ENCODE measurements at places on chromosomes 4 and X. TPM values are rescaled to one million over a fixed set of nuclear protein-coding genes. Genes with fewer than 3 reads are reported as not detected.
A peak's percentile ranks its signal among the peaks of the same experiment; 100 is the strongest.

- peaks cover 17% of the 10 kb centered on the region for H3K36me3 ChIP-seq
- no peaks in the 10 kb centered on the region for H3K27me3 ChIP-seq
- peak overlapping the region; percentile 58 for H3K27ac ChIP-seq
- no peak overlapping the region for H3K4me3 ChIP-seq
- DNase-seq: no peak
These were observed 164.7 kb downstream of the DCLK2 start for GRCh38 chr4:150242820-150243458.

DNA sequence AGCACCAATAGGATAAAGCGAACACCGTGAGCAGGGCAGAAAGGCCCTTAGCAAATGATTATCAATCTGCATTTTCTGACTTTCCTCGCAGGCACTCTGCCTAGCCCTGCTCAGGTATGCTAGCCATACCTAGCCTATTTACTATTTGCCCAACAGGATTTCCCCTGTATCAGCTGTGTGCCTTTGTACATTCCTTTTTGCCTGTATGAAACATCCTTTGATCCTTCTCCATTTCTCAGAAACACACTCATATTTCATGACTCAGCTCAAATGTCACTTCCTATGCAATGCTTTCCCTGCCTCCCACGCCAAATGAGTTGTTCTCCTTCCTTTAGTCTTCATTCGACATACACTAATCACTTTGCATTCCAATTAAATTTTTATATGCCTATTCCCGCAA is 37.2 kb downstream of the PCDH7 start:
- no peaks in the 10 kb centered on the region for H3K36me3 ChIP-seq
- no peaks in the 10 kb centered on the region for H3K27me3 ChIP-seq
- DNase-seq: no peak
- peaks cover 5% of the 10 kb centered on the region for H3K4me1 ChIP-seq

DNA sequence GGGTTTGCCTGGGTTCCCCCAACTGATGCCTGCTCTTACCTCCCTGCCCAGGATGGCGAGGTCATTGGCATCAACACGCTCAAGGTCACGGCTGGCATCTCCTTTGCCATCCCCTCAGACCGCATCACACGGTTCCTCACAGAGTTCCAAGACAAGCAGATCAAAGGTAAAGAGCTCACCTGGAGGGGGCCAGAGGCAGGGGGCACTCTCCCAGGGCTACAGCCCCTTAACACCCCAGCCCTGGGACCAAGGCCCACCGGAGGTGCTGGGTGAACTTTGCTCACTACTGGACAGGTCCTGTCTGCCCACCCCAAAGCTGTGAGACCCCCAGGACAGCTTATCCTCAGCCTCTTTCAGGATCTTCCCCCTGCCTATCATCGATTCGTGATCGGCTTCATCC is 24.5 kb downstream of the HTRA3 start:
- H3K36me3 ChIP-seq: no peaks in the 10 kb centered on the region
- no peak overlapping the region for H3K27ac ChIP-seq
- H3K4me1 ChIP-seq: no peaks in the 10 kb centered on the region
- H3K4me3 ChIP-seq: no peak overlapping the region
- H3K27me3 ChIP-seq: peaks cover 1% of the 10 kb centered on the region

DNA sequence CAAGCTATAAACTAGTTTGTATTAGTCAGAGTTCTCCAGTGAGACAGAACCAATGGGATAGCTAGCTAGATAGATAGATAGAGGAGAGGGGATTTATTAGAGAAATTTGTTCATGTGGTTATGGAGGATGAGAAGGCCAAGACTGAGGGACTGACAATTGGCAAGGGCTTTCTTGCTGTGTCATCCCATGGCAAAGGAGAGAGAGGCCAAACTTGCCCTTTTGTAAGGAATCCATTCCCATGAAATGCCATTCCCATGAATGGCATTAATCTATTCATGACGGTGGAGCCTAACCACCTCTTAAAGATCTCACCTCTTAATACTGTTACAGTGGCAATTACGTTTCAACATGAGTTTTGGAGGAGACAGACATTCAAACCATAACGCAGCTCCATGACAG is 58.1 kb downstream of the LINC00632 start:
- peaks cover 6% of the 10 kb centered on the region for H3K36me3 ChIP-seq
- peaks cover 17% of the 10 kb centered on the region for H3K4me1 ChIP-seq
- peak overlapping the region; percentile 55 for H3K27ac ChIP-seq

DNA sequence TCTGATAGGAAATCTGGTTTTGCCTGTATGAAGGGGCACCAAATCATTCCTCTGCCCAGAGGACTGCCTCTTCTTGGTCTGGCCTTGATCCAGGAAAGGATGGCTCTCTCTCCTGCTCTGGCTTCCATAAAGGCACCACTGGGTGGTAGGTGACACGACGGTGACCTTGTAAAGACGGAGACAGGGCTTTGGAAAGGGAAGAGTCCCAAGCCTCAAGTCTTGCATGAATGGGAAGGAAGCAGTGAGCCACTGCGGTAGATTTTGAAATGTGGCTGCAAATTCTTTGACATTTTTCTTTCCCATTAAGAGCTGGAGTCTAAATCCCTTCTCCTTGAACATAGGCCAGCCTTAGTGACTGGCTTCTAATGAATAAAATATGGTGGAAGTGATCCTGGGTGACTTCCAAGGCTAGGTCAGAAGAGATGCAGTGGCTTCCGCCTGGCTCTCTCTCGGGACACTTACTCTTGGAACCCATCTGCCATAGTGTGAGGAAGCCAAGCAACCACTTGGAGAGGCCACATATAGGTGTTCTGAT is 347.4 kb downstream of the BCOR start:
- peaks cover 24% of the 10 kb centered on the region for H3K4me1 ChIP-seq
- H3K4me3 ChIP-seq: no peak overlapping the region
- H3K36me3 ChIP-seq: no peaks in the 10 kb centered on the region
- no peak for DNase-seq

DNA sequence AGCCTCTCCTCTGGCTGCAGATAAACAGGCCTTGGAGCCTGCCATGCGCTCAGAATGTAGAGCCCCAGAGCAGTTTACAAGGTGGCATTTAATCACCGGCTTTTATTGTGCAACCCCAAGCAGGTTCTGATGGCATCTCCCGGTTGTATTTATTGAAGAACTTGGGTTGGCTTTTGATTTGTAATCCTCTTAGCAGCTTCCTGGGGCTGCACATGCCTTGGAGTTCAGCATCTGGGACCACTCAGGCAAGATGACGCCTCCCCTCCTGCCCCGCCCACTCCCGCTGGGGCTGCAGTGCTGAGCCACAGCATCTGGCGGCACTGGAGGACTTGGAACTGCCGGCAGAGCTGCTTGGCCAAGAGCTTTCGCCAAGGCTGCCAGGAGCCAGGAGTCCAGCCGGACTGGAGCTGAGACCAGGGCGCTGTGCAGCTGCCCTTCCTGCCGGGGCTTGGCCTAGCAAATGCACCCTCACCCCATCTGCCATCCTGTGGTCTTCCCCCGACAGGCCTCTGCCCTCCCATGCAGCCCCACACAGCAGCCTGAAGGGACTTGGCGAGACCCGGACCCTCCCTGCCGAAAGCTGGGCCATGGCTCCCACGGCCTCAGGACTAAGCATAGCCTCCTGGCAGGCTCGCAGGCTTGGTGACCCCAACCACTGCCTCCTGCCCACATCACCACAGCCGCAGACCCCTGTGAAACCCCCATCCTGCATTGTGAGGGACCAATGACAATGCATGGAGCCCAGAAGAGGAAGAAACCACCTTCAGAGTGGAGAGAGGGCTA is 5.4 kb downstream of the HTRA3 start:
- no peak overlapping the region for H3K4me3 ChIP-seq
- DNase-seq: no peak
- peaks cover 39% of the 10 kb centered on the region for H3K4me1 ChIP-seq
- no peak overlapping the region for H3K27ac ChIP-seq

- no peak for DNase-seq
- no peaks in the 10 kb centered on the region for H3K36me3 ChIP-seq
- H3K4me3 ChIP-seq: no peak overlapping the region
- H3K27me3 ChIP-seq: no peaks in the 10 kb centered on the region
- H3K4me1 ChIP-seq: peaks cover 18% of the 10 kb centered on the region
These were observed 171.9 kb upstream of the PGRMC2 start for GRCh38 chr4:128459547-128459946.

DNA sequence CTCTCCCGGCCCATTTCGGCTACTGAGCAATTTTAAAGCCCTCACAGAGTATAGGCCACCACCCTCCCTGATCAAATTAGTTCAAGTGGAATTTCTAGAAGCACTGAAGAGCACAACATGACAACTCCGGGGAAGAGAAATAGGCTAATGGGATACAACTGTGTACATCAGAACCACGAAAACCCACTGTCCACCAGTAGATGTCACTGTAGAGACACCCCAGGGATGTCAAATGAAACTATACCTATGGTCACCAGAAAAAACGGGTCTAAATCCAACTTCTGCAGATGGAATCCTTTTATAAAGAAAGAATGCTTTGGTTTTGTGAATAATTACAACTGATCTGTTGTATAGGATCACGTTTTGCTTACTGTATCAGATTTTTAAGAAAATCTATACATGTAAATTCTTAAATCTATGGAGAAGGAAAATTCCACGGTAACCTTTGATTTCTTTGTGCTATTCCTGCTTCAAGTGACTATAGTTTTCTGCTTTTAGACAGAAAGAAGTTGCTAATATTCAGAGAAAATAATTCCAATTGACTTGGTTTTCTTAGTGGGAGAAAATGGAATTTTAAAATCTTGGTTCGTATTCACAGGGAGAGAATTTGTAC is 29.5 kb upstream of the MAP3K15 start:
- H3K27me3 ChIP-seq: no peaks in the 10 kb centered on the region
- no peak for DNase-seq
- peaks cover 19% of the 10 kb centered on the region for H3K36me3 ChIP-seq
- peaks cover 3% of the 10 kb centered on the region for H3K4me1 ChIP-seq
- H3K27ac ChIP-seq: no peak overlapping the region
- no peak overlapping the region for H3K4me3 ChIP-seq

- no peaks in the 10 kb centered on the region for H3K36me3 ChIP-seq
- H3K4me1 ChIP-seq: peaks cover 46% of the 10 kb centered on the region
- H3K27me3 ChIP-seq: no peaks in the 10 kb centered on the region
- no peak overlapping the region for H3K4me3 ChIP-seq
These were observed 60.7 kb downstream of the GAB1 start for GRCh38 chr4:143397335-143397734.

DNA sequence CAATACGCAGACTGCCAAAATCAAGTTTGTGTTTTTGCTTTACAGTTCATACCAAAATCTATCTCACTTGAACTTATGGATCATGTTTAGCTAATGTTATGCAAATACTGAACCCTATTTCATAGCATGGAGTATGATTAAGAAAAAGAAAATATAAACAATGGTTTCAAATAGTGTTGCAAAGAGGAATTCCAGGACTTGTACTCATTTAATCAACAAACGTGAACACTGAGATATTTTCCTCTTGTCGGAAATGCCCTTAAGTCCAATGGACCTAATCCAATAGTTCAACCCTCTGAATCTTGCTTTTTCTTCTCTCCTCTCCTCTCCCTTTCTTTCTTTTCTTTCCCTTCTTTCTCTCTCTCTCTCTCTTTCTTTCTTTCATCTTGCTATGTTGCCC is 30.8 kb downstream of the RASL11B start:
- H3K4me1 ChIP-seq: no peaks in the 10 kb centered on the region
- DNase-seq: no peak
- H3K4me3 ChIP-seq: no peak overlapping the region
- H3K36me3 ChIP-seq: peaks cover 7% of the 10 kb centered on the region

The FAM149A gene
- total RNA-seq: 5.4 TPM

The TMEM271 gene
- not detected for total RNA-seq

The CENPE gene
- total RNA-seq: 8.2 TPM

The GCNA gene
- total RNA-seq: 3.1 TPM

The DMD gene
- total RNA-seq: 201 TPM

The MAP3K15 gene
- total RNA-seq: not detected
